ENCODE measurements at places on chromosomes 6 and 20.

DNA sequence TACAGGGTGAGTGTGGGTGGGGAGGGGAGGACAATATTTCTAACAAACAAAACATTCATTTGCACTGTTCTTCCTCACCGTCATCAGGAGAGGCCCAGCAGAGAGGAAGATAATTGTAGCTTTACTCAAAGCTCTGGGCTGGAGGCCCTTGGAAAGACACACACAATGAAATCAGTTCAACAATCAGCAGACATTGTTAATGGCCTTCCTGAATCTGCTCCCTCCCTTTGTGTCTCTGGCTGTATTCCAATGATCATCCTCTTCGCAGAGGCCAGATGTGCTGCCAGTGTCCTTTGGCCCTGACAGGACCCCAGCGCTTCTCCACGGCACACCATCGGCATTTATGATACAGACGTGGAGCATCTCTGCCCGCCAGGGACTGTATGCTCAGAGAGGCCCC, 44.6 kb upstream of the LRFN2 start:
- no peak for DNase-seq

- no peak for DNase-seq
These were observed 15.9 kb downstream of the DLL1 start for GRCh38 chr6:170274713-170275560.

GRCh38 chr6:36720251-36721141, 22.9 kb downstream of the RAB44 start:
- DNase-seq: no peak

DNA sequence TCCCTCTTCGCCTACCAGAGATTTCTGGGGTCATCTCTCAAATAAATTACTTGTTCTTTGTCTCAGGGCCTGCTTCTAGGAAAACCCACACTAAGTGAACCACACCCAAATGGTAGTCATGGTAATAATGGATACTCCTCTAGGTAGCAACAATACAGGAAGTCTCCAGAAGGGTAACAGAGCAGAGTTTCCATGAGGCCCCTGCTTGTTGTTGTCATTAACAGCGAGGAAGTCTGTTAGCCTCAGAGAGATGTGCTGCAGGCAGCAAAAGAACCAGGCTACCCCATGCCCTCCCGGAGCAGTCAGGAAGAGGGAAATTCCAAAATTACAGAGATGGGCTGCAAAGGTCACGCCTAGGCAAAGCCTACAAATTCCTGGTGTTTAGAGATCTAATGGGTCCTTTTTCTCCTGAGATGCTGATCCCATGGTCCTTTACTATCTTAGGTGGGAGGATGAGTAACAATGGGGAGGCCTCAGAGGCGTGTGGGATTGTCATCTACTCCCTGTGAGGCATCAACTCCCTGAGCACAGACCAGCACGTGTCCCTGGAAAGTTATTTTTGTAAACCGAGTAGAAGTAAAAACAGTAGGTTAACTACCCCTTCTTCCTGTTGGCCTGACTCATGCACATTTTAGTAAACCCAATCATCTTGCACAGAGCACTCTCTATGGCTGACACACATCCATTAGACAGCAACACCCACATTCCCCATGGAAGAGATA, 10.1 kb downstream of the ISM1 start:
- DNase-seq: peak; percentile 19

- DNase-seq: no peak
These were observed 32.5 kb upstream of the LYRM2 start for GRCh38 chr6:89670935-89671565.

DNA sequence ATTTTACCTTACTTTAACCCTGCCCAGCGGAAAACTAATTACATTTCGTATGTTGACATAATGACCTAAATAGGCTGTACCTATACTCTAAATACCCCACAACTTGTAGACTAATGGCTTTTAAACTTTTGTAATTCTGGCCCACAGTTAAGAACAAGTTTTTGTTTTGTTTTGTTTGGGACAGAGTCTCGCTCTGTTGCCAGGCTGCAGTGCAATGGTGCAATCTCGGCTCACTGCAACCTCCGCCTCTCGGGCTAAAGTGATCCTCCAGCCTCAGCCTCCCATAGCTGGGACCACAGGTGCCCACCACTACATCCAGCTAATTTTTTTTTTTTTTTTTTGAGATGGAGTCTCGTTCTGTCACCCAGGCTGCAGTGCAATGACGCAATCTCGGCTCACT, 5.7 kb upstream of the SASH1 start:
- no peak for DNase-seq
